NCI-H69 (cell line): ENCODE measurements at places on chromosomes 13 and 19.
A peak's percentile ranks its signal among the peaks of the same experiment; 100 is the strongest.

GRCh38 chr13:99357941-99358340 is 50.7 kb upstream of the GPR183 start:
- no peak for DNase-seq

GRCh38 chr13:53142306-53142705 is 113.7 kb downstream of the OLFM4 start:
- DNase-seq, result no peak

GRCh38 chr19:46903458-46903857 is 42.7 kb downstream of the ARHGAP35 start:
- DNase-seq, result peak; percentile 30

GRCh38 chr13:66781241-66781640 is 448.9 kb downstream of the PCDH9 start:
- peak; percentile 79 for DNase-seq

DNA sequence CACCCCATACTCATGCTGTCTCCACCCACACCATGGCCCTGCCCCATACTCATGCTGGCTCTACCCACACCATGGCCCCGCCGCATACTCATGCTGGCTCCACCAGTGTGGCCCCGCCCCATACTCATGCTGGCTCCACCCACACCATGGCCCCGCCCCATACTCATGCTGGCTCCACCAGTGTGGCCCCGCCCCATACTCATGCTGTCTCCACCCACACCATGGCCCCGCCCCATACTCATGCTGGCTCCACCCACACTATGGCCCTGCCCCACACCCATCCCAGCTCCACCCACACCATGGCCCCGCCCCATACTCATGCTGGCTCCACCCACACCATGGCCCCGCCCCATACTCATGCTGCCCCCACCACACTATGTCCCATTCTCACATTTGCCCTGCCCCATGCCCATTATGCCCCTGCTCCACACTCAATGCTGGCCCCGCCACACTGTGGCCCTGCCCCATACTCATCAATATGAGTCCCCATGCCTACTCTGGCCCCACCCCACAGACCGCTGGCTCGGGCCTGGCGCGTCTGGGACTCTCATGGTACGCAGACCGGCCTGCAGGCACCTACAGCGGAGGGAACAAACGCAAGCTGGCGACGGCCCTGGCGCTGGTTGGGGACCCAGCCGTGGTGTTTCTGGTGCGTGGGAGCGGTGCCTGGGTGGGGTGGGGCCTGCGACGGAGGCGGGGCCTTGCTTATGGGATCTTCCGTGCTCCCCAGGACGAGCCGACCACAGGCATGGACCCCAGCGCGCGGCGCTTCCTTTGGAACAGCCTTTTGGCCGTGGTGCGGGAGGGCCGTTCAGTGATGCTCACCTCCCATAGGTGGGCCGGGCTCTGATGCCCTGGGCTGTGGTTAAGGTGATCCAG is 3.7 kb upstream of the ARHGAP45 start:
- no peak for DNase-seq

GRCh38 chr13:43448605-43449336 is 338.0 kb downstream of the ENOX1 start:
- no peak for DNase-seq

GRCh38 chr19:11251650-11252314 is 10.5 kb downstream of the DOCK6 start:
- no peak for DNase-seq

DNA sequence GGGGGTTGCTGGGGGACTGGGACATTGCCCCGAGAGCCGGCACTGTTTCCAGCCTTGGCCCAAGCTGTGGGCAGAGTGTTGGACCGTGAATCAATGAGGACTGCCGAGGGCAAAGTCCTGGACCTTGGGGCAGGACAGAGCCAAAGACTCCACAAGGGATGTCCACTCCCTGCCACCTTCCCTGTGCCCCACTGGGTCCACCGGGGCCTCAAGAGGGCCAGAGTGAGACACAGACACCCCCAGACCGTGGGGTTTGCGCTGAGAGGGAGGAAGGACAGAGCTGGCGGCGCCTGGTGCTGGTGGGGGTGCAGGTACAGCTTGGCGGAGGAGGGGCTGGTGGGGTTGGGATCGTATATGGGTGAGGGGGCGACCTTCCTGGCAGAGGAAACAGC is 11.8 kb downstream of the MAST3 start:
- DNase-seq, result no peak

GRCh38 chr13:68588623-68589022 is 1358.5 kb upstream of the PCDH9 start:
- DNase-seq, result no peak

GRCh38 chr19:30059741-30060457 is 117.9 kb downstream of the URI1 start:
- DNase-seq, result no peak

DNA sequence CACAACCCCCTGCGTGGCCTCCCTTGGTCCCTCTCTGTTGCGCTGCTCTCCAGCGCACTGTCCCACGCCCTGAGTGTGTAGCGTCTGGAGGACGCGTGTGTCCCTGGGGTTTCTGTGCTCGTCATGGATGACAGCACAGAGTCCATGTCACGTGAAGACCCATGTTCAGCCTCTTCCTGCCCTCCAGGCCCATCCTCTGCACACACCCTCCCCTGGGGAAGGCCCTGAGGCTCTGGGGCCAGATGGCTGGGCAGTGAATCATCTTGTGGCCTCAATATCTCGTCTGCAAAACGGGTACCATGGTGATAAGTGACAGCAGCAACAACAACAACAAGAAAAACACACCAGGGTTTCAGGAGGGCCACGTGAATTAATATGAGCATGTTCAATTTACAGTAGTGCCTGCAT is 71.5 kb upstream of the ARHGEF7 start:
- DNase-seq, result peak; percentile 50

- peak; percentile 83 for DNase-seq
These were observed 7.2 kb downstream of the RNASEH2B start for GRCh38 chr13:50916701-50917184.

DNA sequence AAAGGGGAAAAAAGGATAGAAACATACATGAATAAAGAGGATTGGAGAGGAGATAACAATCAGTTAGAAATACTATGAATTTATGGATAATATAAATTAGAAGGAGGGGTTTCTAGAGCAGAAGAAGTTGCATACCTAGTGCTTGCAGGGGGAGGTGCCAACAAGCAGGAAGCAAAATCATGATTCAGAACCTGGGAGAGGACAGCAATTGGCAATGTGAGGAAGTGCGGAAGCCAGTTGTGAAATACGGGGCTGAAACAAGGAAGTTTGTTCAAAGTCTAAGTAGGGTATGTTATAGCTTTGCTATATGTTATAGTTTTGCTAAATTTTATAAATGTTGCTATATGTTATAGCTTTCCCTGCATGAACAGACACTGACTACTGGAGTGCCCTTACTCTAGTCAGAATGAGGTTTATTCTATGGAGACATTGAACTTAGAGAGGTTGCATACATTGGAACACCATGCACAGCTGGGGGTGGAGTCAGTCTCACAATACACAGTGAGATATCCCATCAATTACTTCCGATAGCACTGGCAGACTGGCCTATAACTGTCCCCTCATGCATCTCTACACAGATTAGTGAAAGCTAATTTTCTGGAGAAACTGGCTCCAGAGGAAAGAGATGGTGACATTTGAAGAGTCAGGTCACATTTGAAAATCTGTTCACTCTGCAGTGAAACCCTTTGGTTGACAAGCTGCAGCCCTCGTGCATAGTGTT is 92.1 kb downstream of the GPC6 start:
- DNase-seq, result peak; percentile 89

DNA sequence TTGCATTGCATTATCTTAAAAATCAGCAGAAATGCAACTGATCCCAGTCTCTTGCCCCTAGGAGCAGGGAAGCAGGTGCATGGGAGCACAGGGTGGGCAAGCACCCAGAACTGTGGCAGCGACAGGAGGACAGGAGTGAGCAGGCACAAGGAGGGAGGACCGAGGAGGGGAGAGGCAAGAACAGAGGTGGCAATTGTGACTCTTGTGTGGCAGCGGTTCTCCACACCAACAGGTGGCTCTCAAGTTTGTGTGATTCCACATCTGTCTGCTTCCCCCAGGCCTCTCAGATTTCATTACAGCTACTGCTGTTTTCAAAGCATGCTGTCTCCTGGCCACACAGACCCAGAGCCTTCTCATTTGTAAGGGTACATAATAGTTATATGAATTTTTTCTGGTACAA is 108.5 kb downstream of the STK24 start:
- peak; percentile 58 for DNase-seq

GRCh38 chr13:66369666-66370065 is 860.5 kb downstream of the PCDH9 start:
- DNase-seq, result peak; percentile 44
